ENCODE measurements at places on chromosomes 5 and 9.

GRCh38 chr9:116190637-116191396, 37.2 kb downstream of the PAPPA start:
- peak; percentile 53 for DNase-seq

DNA sequence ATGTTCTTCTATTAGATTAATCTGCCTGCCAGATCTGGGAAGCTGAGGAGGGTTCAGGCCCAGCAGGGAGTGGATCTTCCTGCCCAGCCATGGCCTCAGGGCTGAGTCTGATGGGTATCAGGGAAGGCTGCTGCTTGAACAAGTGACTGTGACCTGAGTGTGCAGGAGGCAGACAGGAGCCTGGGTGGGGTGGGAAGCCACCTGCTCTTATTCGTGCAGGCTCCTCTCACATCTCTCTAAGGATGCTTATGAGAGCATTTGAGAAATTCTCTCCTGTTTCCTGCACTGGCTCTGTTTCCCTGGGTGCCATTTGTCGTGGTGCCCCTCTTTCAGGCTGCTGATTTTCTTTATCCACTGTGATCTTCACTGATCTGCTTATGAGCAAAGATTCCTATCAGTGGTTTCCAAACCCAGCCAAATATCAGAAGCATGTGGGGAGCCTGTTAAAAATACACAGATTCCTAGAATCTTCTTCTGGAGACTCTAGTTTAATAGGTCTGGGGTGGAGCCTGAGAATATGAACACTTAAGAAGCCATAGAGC, 2.1 kb downstream of the RGS3 start:
- DNase-seq = no peak

DNA sequence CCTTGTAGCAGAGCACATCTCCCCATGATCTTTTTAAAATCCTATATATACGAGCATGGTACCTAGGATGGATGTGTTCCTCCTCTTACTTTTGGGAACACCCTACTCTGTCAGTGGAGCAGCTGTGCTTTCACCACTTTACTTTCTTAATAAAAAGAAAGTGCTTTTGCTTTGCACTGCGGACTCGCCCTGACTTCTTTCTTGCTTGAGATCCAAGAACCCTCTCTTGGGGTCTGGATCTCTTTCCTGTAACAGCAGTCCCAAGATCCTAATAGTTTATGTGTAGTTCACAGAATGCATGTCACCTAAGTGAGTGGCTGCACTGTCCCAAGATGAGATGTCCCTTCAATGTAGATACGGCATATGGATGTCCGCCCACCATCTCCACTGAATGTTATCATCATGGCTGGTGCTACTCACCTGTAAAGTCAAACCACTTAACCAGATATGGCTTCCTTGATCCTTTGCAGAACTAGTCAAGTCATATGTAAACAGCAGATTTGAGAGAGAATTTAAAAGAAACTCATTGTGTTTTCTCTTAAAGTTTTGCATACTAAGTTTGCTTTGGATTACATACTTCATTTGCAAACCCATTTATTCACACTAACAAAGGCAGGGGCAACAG, 1.9 kb downstream of the FGF1 start:
- no peak for DNase-seq

DNA sequence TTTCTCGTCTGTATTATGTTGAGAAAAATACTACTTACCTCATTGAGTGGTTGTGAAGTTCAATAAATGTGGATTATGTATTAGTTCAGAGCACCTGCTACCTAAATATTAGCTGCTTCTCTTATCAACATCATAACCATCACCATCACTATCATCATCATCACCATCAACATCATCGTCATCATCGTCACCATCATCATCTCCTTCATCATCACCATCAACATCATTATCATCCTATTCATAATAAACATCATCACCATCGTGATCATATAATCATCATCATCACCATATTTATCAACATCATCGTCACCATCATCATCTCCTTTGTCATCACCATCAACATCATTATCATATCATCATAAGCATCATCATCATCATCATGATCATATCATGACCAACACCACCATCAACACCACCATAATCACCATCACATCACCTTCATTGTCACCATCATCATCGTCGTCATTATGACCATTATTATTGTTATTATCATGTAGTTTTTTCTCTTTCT, 181.0 kb upstream of the ADCY2 start:
- DNase-seq = no peak

GRCh38 chr9:4547016-4547415, 56.7 kb downstream of the SLC1A1 start:
- DNase-seq = peak; percentile 39

DNA sequence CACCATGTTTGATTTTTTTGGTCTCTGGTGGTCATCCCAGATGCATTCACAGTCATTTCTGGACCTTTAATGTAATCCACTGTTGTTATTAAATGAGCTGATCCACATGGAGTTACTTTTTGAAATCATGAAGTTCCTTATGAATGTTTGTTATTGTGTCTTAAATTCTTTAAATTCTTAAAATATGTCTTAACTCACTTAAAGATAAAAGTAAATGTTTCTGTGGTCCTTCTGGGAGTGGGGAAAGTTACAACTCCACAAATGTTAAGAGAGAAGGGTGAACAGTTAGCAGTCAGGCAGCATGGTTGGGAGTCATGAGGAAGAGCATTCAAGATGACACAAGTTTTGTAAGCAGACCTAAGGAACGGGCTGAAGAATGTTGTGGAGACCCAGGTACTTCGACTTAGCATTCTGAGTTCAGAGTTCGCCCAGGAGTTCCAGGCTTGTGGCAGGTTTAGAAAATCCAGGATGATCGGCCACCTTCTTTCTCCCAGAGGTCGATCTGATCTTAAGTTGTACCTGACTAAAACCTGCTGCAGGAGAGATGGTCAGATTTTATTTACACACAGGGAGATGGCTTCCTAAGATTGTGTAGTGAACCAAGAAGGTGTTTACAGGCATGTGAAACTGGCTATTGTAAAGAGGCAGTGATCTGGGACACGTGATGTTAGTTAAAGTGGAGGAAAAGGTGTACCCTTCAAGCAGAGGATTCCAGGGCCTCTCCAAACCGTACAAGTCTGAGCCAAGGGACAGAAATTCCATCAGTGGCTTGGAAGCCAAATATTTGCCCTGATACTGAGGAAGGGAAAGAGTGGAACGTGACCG, 17.2 kb downstream of the SLC1A1 start:
- peak; percentile 12 for DNase-seq

- no peak for DNase-seq
Observed at GRCh38 chr5:44821164-44821563, 12.4 kb downstream of the MRPS30 start.

DNA sequence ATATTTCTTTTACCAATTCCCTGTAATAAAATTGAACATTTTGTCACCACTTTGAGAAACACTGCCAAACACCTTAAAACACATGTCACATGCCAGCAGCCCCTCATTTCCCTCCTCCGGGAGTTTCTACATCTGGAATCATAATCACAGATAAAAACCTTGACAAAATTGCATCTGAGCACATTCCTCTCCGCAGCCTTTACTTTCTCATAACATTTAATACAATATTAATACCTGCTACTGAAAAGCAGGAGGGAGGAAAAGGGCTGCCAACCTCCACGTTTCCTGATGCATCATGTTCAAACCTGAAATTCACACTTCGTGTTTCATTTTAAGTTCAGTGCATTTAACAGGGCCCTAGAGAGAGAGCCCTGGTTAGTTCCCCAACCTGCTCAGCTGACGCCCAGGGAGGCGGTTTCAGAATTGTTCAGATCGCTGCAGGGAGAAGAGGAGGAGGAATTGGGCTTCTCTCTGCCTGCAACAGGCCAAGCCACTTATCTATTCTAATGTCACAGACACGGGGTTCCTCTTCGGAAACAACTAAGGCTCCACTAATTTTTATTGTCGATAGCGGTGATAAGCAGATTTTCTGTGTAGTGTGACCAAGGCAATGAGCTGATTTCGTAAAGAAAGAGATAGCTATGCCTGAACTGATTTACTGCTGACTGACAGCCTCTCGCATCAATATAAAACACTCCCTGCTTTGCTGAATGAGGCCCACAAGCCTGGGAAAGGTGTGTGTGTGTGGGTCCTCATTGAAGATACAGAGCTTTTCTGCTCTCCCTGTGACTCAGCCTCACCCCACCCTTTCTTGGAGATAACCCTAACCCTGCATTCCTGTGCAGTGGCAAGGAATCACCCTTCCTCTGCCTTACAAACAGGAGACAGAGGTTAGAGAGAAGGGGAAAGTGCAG, 4.9 kb upstream of the LHX2 start:
- DNase-seq = no peak

DNA sequence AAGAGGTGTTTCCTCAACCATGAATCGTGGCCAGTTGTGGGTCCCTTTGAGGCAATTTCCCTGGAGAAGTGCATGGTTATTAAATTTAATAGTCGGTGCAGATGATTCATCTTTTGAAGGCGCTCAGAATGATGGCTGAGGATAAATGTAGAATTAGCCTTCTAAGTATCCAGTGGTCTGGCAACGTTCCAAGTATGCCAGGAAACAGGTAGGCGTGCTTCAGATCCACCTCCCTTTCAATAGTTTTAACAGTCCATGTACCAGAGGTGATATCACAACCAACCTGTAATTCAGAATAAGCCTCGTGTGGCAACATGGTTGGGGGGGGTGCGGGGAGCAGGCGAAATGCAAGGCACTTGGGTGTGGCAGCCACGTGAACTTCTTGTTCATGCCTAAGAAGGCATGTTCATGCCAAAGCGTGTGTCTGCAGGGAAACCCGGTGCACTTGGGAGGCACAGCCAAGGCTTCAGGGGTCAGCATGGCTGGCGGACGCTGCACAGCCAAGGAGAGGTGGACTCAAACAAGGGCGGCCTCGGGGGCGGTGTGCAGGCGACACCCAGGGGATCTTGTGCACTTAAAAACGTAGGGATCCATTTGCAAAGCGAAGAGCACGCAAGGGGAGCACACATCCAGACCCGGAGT, 5.2 kb upstream of the NKD2 start:
- no peak for DNase-seq

DNA sequence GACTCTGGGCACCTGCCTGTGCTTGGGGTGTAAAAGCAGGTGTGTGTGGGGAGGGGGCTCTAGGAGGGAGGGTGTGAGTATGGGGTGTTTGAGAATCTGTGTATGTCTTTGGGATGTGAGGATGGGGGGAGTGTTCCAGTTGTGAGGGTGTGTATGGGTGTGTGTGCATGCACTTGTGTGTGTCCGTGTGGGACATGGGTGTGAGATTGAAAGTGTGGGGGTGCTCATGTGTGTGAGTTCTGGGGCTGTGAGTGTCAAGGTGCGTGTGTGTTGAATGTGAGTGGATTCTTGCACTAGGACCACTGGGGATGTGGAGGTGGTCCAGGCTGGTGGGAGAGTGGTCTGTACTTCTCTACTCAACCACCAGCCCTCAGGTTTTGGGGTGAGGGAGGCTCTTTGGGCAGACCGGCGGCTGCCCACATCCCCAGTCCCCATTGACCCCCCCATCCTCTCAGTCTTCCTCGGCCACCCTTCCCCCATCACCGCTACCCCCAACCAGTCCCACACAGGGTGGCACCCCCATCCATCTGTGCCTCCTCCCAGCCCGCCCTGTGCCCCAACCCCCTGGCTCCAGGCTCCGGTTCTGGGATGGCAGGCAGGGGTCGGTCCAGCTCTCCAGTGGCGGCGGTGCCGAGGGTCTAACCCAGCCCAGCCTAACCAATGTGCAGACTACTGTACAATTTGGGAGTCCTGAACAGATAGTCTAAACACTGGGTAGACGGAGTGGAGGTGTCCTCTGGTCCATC, 31.5 kb downstream of the GOLGA2 start:
- DNase-seq = peak; percentile 53

- no peak for DNase-seq
Observed at GRCh38 chr9:18539203-18539693, 65.3 kb downstream of the ADAMTSL1 start.

GRCh38 chr5:151317871-151318270, 14.3 kb upstream of the SLC36A3 start:
- no peak for DNase-seq

- no peak for DNase-seq
Observed at GRCh38 chr9:97895211-97895610, 27.1 kb downstream of the TRMO start.

DNA sequence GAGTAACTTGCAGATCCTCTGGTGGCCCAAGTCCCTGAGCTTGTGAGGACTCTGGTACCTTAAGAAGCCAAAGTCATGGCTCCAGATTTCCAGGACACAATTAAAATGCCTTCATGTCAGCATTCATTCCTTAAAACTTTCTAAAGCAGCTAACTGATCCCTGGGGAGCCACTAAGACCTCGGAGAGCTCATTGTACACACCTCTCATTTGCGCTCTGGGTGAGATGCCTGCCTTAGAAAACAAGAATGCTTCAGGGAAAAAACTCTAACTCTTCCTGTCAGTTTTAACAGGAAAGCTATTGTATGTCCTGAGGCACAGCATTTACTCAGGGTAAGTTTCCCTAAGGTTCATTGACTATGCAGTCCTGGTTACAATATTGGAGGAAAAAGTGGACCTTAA, 285.0 kb downstream of the EFNA5 start:
- no peak for DNase-seq

- DNase-seq = no peak
Observed at GRCh38 chr9:123523001-123523400, 167.0 kb downstream of the CRB2 start.

GRCh38 chr9:31733166-31733565, 651.3 kb upstream of the ACO1 start:
- DNase-seq = no peak

- DNase-seq = no peak
Observed at GRCh38 chr9:114671605-114672004, 10.4 kb downstream of the TEX48 start.

GRCh38 chr5:132883261-132883834, 9.9 kb downstream of the LEAP2 start:
- peak; percentile 71 for DNase-seq

DNA sequence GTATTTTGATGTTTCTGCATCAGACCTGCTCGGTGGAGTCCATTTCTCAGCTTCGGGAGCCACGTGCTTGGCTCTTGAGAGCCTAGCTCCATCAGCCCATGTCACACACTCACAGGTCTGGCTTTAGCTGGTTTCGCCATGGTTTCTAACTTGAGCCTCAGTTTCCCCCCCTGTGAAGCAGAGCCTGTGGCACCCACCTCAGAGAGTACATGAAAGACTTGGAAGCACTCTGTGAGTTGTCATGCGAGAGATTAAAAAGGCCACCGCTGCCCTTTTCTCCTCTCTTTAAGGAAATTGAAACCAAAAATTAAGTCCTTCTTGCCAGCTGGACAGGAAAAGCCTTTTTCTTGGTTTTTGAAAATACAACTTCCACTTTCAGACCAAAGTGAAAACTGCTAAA, 8.8 kb downstream of the TENT4A start:
- peak; percentile 23 for DNase-seq

GRCh38 chr9:134791009-134791408, 89.6 kb upstream of the FCN2 start:
- no peak for DNase-seq
